ENCODE measurements at places on chromosomes 1 and 21.

DNA sequence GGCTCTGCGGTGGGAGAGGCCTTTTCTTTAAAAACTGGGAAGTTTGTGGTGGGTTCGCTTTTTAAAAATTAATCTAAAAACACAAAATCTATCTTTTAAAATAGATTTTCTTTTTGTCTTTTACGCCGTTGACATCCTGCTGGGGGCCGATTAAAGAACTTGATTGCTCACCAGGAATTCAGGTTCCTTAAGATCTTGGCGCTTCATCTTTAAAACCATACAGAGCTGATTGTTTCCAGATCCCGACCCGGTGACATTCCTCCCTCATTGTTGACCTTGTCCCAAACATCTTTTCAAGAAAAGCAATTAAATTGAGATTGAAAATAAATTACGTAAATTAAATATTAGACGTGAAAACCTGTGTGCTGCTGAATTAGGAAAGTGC is 546 bp upstream of the ZNF697 start:
- DNase-seq, result no peak

- no peak for DNase-seq
These were observed 52.2 kb upstream of the PRDX6 start for GRCh38 chr1:173424782-173425407.

DNA sequence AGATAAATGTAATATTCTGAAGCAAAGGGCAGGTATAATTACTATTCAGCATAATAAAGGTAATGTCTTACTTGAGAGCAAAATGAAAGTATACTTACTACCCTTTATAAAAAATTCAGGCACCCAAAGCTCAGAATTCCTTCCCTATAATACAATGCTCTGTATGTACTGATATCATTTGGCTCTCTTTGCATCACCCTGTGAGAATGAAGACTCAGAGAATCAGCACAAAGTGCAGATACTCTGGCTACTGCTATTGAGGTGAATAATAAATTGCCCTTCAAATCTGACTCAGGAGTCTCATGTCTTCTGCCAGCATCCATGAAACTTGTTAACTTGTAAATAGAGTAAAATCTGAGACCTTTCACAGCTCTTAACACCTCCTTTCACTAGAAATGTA is 108.5 kb upstream of the KCTD3 start:
- no peak for DNase-seq

DNA sequence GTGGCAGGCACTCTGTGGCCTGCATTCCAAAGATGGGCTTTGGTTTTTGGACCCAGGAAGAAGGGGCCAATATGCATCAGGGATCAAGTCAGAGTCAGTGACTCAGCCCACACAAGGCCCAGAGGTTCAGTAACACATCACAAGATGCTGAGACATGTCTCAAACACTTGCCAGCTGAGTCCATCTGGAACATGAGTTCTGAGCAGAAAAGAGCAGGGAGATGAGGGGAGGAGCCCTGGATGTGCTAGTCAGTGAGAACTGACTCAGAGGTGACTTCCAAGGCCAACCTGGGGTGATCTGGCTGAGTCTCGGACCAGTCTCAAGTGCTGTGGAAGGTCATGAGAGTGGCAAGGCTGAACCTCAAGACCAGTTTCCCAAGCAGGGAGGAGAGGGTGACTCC is 150.1 kb downstream of the CDC7 start:
- no peak for DNase-seq

- no peak for DNase-seq
These were observed 821 bp upstream of the KHDRBS1 start for GRCh38 chr1:32012709-32013385.

- no peak for DNase-seq
These were observed 42.5 kb upstream of the SYT2 start for GRCh38 chr1:202752774-202753173.

GRCh38 chr1:183844806-183845205 is 39.9 kb downstream of the RGL1 start:
- DNase-seq, result no peak

- DNase-seq, result no peak
These were observed 33.5 kb upstream of the UTS2 start for GRCh38 chr1:7886405-7886745.
